ENCODE measurements at places on chromosomes 1 and 21.

DNA sequence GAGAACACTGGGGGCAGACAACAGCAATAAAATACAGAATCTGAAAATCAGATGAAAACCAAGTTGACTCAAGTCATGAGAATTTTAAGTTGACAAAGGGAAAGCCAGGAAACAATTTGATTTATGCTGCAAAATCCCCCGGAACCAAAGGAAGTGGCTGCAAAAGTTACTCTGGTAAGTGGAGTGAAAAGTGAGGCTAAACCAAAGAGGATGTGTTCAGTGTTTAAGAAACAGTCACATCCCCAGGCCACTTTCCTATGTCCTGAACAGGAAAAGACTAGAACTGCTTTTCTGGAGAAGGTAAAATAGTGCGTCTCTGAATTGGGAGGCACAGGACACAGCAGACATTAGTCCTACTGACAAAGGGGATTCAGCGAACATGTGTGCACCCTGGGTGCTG is 5.9 kb downstream of the TARBP1 start:
- no peak for DNase-seq

GRCh38 chr1:65478379-65479026 is 58.0 kb downstream of the LEPR start:
- DNase-seq: no peak

GRCh38 chr1:11736746-11737639 is 1.1 kb downstream of the AGTRAP start:
- peak; percentile 56 for DNase-seq

- DNase-seq: no peak
Measured at GRCh38 chr1:30284226-30284625, 439.2 kb downstream of the MATN1 start.

DNA sequence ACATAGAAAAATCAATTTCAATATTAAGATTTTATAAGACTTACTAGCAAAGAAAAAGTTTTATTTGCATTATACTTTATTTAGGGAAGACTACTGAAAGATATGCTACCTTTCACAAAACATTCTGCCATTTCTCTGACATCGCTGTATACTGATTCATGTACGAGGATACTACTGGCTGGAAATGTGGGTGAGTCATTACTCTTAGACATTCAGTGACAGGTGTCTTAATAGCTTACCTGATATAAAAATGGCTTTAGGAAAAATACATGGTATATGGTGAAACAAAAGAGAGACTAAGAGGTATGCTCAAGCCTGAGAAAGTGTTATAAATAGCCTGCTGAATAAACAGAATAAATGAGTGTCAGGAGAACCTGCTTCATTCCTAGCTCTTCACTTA is 73.0 kb upstream of the EXO1 start:
- DNase-seq: no peak

- DNase-seq: no peak
Measured at GRCh38 chr1:3345792-3346191, 108.7 kb upstream of the ARHGEF16 start.

GRCh38 chr1:145785547-145785946 is 38.3 kb downstream of the RNF115 start:
- DNase-seq: no peak

GRCh38 chr21:36718951-36719501 is 20.1 kb downstream of the SIM2 start:
- no peak for DNase-seq

GRCh38 chr1:220888417-220888986 is 9.3 kb downstream of the HLX start:
- no peak for DNase-seq

- peak; percentile 55 for DNase-seq
Measured at GRCh38 chr1:6343506-6344405, 49.8 kb downstream of the ACOT7 start.

DNA sequence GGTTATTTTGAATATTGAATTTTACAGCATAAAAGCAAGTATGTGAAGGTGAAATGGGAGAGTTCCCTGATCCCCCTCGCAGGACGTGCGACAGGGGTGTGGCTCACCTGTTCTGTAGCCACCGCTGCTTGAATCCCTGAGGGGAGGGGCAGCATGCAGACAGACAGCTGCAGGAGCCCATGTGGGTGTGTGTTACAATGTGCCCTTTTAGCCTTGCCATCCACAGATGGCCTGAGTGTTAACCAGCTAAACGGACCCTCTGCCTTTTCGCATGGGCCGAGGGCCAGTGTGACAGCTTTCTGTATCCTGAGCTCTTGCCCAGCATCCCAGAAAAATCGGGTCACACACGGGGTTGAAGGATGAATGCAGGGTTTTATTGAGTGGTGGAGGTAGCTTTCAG is 43.3 kb downstream of the JAM2 start:
- no peak for DNase-seq

GRCh38 chr1:11487196-11487751 is 8.3 kb downstream of the DISP3 start:
- no peak for DNase-seq

- no peak for DNase-seq
Measured at GRCh38 chr1:174740249-174740968, 259.3 kb upstream of the CACYBP start.

DNA sequence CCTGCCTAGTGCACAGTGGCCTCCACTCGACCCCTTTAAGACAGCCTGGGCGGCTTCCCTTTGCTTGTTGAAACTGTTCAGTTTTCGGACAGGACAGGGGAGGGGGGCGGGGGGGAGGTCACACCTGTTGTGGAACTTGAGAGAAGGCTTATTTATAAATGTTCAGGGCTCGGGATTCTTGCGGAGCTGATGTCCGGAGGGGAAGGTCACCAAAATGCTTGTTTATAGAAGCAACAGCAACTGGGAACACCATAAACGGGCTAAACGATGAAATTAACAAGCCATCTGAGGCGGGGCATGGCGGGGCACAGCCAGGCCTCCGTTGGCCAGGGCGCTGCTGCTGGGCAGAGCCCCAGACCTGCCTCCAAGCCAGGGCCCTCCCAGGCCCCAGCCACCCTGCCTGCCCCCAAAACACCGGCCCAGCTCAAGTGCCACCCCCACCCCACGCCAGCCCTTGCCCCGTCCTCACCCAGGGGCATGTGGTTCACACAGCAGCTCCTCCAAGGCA is 59.8 kb upstream of the CASZ1 start:
- no peak for DNase-seq

DNA sequence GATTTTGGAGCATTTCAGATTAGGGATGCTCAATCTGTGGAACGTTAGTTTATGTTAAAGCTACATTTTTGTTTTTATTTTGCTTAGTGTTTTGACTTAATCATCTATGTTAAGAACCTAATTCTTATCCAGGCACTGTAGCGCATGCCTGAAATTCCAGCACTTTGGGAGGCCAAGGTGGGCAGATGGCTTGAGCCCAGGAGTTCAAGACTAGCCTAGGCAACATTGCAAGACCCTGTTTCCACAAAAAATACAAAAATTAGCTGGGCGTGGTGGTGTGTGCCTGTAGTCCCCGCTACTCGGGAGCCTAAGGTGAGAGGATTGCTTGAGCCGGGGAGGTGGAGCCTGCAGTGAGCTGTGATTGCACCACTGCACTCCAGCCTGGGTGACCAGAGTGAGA is 23.4 kb downstream of the FNBP1L start:
- DNase-seq: no peak

- no peak for DNase-seq
Measured at GRCh38 chr1:19533626-19534025, 48.3 kb upstream of the CAPZB start.

GRCh38 chr1:159951551-159951950 is 2.5 kb downstream of the SLAMF9 start:
- DNase-seq: no peak

DNA sequence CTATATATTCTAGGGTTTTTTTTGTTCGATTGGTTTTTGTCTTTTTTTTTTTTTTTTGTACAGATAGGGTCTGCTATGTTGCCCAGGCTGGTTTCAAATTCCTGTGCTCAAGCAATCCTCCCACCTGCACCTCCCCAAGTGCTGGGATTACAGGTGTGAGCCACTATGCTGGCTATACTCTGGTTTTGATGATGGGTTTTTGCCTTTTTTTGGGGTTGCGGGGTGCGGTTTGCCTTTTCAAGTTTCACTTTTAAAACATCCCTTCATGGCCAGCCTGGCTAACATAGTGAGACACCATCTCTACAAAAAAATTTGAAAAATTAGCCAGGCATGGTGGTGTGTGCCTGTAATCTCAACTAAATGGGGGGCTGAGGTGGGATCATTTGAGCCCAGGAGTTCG is 10.0 kb downstream of the KDM5B start:
- DNase-seq: no peak

GRCh38 chr1:7469255-7469938 is 301.7 kb upstream of the VAMP3 start:
- DNase-seq: no peak

GRCh38 chr1:219427989-219428388 is 184.9 kb downstream of the ZC3H11B start:
- DNase-seq: no peak

DNA sequence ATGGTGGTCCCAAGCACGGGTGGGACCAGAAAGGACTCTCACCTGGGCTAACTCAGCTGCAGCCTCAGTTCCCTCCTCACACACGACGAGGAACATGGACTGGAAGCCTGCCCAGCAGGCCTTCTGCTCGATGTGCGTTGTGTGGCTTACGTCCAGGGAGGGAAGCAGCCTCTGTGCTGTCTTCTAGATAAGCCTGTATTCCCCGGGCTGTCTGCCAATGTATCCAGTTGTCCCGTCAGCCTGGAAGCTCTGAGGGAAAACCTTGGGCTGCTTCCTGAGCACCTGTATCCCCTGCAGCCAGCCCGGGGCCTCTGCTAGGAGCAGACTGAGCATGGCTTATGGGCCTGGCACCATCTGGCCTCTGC is 10.5 kb downstream of the PCSK9 start:
- no peak for DNase-seq

DNA sequence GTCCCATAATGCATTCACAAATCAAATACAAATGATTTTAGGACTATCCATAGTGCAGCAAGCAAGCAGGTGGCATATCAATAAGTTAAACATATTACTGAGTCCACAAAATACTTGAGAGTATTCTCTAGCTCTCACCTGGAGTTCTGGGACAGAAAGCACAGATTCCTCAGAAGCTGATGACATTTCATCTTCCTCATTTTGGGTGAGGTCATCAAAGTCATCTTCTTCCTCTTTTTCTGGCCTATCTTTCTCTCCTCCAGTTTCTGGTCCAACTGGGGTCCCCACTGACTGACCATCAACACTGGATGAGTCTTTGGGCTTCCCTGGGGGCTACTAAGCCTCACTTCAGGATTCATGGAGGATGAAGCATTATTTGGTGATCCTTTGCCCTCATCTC is 38.9 kb downstream of the YY1AP1 start:
- DNase-seq: no peak

DNA sequence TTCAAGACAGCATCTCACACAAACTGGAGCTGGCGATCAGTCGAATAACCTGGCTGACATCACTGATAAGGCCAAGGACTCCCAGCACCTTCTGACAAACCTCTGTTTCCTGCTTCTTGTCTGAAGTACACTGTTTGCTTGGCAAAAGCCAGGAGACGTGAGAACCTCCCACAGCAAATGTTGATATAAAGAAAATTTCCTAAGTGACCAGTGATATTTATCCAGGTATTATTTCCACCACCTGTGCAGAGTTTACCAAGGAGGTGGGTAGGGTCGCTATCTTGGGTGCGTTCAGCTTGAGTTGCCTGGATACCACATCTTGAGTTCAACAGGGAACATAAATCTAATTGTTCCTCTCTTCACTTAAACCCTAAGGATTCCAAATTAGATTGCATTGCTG is 72.9 kb downstream of the SETD4 start:
- DNase-seq: no peak

DNA sequence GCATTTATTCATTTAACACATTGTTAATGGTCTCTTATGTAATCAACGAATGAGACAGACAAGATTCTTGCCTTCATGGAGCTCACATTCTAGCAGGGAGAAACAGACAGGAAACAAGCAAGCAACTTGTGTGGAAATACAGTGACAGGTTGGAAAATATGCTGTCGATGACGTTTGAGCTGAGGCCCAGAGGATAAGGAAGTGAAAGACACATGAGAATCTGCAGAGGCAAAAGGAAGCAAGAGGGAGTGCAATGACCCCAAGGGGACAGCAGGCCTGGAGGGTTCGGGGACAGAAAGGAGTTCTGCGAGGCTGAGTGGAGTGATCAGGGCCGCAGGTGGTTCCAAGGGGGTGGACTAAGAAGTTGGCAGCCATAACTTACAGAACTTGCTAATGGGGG is 60.6 kb upstream of the AKT3 start:
- peak; percentile 4 for DNase-seq

DNA sequence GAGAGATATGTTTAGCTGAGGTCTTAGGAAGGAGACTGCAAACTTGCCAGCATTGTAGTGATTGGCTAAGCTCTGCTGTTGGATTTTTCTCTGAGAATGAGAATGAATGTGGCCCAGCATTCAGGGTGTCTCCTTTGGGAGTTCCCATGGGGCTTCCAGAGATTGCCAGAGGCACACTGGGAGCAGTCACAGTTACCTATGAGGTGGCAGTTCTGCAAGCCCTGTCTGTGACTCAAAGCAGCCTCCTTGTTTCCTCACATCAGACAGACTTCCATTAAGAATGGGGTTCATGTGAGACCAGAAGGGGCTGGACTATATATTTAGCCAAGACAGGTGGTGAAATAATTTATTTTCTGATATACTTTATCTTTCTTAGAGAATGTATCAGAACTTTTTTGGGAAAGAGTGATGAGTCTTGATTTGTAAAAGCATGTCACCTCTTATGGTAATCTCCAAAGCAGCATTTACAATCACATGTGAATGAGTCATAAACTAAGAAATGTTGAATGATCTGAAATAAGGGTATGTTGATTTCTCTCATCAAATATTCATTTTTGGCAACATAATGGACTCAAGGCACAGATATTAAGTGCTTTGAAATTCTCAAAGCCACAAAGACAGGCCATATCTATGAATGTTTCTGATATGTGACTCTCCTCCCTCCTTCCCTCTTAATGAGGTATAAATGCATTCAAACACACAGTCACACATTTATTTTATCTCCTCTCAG is 9.5 kb upstream of the SLC19A2 start:
- DNase-seq: no peak

DNA sequence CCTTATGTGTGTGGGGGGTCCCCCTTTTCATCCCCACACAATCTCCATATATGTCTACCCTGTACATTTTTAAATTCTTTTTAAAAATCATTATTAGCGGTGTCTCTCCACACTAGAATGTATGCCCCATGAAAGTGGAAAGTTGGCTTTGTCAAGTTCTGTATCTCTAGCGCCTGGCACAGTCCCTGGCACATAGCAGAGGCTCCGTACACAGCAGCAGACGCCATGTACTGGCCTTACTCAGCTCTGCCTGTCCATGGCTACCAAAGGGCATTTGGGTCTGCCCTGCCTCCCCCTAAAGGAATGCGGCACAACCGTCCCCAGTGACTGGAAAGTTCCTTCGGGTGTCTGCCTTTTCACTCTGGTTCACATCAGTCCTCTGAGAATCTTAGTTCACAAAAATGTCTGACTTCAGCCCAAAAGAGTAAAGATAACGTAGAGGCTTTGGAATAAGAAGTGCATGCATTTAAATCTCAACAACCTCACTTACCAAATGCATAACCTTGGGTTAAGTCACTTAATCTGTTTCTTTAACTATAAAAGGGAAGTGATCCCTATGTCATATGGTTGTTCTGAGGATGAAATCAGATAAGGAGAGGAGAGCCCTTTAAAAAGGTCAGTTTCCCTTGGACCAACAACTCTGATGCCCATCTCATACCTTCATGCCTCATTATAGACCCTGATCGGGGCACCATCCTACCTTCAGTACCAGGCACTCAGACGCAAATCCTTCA is 61.1 kb downstream of the CD46 start:
- DNase-seq: no peak

All from CD4-positive, alpha-beta T cell treated with Interferon alpha-2 for 1 hour (primary cell).